ENCODE measurements at places on chromosomes 12 and 14.

GRCh38 chr12:15038137-15038536 lies 65.3 kb downstream of the PDE6H start:
- no peak for DNase-seq

DNA sequence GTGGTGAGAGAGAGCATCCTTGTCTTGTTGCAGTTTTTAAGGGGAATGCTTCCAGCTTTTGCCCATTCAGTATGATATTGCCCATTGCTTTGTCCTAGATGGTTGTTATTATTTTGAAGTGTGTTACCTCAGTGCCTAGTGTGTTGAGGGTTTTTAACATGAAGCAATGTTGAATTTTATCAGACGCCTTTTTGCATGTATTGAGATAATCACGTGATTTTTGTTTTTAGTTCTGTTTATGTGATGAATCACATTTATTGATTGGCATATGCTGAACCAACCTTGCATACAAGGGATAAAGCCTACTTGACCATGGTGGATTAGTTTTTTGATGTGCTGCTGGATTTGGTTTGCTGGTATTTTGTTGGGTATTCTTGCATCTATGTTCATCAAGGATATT lies 302.3 kb upstream of the G2E3 start:
- DNase-seq: no peak

DNA sequence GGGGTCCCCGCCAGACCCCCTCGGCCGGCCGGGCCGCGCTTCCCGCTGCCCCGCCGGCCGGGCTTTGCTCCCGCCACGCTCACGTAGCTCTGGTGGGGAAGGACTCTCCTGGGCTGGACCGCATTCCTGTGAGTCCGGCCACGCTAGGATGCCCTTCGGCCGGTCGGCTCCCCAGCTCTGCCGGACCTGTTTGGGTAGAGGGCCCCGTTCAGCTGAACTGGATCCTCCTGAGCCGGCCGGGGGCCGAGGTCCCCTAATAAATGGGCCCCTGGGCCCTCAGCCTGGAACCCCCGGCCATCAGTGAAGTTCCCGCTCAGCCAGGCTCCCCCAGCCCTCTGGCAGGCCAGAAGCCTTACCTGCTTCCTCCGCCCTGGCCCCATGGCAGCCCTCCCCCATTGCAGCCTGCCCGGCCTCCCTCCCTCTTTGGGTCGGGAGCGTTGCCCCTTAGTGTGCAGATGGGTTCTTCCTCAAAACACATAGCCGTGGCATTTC lies 593 bp downstream of the UNC119B start:
- no peak for DNase-seq

GRCh38 chr14:33163600-33163999 lies 224.9 kb downstream of the NPAS3 start:
- no peak for DNase-seq

- no peak for DNase-seq
Observed at GRCh38 chr12:130815028-130815741, 23.9 kb downstream of the STX2 start.

DNA sequence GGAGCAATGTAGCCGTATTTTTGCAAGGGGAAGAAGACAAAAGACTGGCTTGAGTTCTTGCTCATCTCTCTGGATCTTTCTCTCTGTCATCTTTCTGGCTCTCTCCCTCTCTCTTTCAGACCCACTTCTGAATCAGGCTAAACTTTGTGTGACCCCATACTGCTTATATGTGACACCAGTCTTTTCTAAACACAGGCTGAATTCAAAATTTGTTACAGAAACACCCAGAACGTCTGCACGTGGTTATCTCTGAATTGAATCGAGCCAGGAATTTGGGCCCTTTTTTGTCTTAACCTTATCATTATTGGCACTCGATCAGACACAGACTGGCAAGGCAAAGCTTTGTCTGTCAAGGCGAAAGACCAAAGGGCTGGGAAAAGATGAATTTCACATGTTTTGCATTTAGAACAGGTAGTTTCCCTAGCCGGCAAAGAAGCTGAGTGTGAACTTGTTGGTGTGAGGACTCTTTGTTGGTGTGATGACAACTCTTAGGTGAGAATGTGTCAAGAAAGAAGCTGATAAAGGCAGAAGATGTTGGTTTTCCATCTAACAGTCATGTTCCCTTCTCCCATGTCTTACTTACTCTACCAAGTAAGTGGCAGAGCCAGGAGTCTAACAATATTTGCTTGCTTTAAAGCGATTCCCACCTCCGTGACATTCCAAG lies 150.2 kb upstream of the RFLNA start:
- no peak for DNase-seq

- DNase-seq: no peak
Observed at GRCh38 chr12:101823039-101823438, 7.7 kb downstream of the GNPTAB start.

- no peak for DNase-seq
Observed at GRCh38 chr12:47387994-47388393, 308.2 kb upstream of the AMIGO2 start.

DNA sequence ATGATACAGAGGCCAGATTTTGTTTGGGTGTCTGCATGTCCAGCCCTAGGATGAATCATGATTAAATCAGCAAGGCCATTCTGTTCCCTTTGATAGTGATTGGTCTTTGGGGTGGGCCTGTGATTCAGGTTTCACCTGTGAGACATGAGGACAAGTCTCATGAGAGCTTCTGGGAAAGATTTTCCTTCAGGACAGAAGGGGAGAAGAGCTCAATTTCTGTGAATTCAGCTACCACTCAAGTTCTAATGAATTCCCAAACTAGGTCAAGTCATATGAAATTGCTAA lies 73.4 kb downstream of the ZNF664 start:
- no peak for DNase-seq

DNA sequence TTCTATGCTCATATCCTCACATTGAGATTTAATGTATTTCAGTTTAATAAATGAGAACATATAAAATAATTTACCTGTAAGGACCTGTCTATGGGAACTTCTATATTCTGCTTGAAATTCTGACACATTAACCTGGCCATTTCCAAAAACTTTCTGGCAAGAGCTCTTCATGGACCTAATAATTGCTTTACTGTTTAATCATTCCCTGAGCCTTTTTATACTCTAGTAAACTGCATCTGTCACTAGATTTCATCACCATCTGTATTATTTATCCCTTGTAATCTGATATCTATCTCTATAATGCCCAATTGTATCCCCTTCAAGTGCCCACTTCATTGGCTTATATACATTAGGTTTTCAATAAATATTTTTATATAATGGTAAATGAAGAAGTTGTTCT lies 327.7 kb downstream of the RAD51B start:
- DNase-seq: no peak

DNA sequence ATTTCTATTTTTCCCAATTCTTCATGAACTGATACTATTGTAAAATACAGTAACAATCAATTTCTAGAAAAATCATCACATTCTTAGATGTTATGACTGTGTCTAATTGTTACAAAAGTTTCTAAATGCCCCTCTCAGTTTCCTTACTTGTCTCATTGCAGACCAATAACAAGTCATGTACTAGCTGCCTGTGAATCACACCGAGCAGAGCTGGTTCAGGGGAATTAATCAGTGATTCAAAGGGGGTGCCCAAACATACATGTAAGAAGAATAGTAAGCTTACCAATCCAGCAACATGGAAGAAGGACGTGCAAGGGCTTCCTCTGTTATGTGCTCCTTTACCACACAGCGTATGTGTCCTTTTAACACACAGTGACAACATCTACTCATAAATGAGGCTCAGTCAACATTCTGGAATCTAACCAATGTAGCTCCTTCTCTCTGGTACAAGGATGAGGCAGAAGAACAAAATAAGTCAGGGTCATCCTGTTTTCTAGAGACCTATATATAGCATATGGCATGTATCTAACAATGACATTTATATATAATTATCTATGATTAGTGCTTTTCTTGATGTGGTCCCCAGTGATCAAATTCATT lies 126.4 kb downstream of the SCN8A start:
- no peak for DNase-seq

- no peak for DNase-seq
Observed at GRCh38 chr14:92665661-92666110, 82.7 kb downstream of the LGMN start.

DNA sequence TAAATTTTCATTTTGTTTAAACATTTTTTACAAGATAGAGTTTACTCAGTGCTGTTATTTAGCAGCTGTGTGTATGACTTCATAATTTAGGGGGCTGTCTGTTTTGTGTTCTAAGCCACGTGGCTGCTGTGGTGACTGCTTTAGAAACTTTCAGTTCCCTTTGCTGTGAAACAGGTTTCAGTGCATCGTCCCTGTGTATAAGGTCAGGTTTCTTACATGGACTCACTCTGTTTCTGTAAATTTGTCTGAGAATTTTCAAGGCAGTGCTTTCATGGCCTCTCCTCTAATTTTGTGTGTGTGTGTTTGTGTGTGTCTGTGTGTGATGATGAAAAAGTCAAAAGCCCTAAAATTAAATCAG lies 32.4 kb downstream of the BICD1 start:
- DNase-seq: no peak

DNA sequence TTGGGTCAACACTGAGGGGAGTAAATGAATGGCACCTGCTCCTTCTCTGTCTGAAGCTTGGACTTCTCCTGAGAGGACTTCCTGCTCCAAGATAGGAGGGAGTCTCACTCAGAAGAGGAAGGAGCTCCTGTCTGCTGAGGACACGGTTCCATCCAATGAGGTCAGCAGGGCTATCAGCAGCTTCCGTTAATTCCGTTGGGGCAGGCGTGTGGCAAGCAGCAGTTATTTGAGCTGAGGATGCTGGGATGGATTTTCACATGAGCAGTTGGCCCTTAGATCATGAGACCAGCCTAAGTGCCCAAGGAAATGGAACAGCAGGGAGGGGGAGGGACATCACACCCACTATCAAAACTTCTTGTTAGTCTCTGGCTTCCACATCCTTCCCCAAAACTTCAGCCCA lies 159.0 kb upstream of the PZP start:
- DNase-seq: no peak

GRCh38 chr12:121120323-121120722 lies 12.4 kb upstream of the P2RX7 start:
- DNase-seq: no peak

- DNase-seq: peak; percentile 59
Observed at GRCh38 chr12:62603061-62603810, 136.6 kb downstream of the MON2 start.

DNA sequence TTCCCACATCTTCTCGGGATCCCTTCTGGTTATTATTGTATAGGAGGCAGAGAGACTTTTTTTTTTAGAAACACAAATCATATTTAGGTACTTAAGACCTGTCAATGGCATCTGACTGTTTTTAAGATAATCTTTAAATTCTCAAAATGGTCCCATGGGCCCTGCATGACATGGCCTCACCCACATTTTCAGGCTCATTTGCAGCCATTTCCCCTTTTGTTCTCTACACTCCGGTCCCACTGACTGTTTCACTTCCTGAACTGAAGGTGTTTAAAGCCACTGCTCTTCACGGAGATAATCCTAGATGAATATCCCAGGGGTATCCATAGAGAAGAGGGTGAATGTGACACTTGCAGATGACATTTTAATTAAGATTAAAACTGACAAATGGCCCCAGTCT lies 12.3 kb upstream of the C12orf71 start:
- DNase-seq: no peak

- no peak for DNase-seq
Observed at GRCh38 chr12:74922117-74922516, 287.5 kb downstream of the KCNC2 start.
